ENCODE measurements at places on chromosomes 7 and 10.

DNA sequence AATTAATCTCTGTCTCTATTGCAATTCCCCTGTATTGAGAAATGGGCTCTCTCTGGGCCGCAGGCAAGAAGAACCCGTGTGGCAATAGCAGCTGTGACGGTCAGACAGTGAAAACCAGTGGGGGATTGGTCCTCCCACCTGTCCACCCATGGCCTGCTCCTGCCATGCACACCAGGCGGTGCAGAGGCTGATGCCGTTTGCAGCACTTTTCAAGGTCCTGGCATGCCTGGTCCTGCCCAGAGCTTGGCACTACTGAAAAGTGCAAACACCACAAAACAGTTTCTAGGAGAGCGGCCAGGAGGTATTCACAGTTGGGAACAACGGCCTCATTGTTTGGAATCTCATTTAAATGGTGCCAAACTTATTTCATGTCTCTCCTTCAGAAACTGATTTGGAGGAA lies 41.5 kb downstream of the PSPH start:
- DNase-seq = no peak

- no peak for DNase-seq
These were observed 13.9 kb downstream of the VSTM2A start for GRCh38 chr7:54556121-54556520.

DNA sequence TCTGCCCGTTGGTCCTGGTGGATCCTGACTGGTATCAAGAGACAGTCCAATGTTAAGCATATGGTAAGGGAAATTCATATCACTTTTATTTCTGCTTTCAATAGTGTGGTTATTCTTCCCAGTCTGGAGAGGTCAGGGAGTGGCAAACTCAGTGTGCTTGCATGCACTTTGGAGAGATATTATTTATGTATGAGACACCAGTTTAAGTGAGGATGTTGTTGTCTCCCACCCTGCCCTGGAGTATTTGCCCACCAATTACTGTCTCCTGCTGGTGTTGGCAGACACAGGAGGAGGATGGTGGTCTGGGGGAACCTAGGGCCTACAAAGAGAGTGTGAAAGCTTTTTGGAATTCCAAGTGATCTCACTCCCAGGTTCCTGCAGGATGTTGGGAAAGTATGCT lies 59.7 kb downstream of the OR13A1 start:
- no peak for DNase-seq

- DNase-seq = no peak
These were observed 89.9 kb downstream of the CARD11 start for GRCh38 chr7:2953588-2954407.
